ENCODE measurements at places on chromosomes 3 and 15.

DNA sequence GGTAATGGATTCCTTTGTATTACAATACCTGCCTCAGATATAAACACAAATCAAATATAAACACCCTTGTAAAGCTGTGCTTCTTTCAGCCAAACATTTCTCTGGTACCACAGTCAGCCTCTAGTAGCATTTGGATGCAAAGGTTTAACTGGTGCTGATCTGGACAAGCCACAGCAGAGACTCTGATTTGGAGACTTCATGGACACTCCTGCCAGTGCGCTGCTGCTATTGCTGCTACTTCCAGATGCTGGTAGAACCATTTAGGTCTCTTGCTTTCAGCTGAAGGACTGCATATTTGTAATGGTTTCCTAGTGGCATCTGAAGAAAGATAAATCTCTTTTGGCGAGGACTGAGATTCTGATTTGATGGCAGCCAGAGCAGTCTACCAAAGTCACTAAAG lies 36.9 kb downstream of the NCK1 start:
- no peak for DNase-seq

DNA sequence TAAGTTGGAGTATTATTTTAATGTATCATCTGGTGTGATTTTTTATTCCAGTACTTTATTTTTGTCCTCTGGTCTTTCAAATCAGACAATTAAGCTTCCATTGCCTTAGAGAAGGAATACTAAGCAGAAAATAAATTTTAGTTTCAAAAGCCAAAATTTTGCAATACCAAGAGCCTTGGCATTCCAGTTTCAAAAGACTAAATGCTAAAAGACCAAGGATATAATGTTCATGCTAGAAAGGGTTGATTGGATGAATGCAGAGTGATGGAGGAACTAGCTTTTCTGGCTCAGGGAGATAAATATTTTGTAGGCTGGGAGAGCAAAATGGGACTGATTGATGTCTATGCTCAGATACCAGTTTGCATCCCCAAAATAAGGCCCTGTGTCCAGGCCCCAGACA lies 6.2 kb downstream of the CD200 start:
- no peak for DNase-seq

DNA sequence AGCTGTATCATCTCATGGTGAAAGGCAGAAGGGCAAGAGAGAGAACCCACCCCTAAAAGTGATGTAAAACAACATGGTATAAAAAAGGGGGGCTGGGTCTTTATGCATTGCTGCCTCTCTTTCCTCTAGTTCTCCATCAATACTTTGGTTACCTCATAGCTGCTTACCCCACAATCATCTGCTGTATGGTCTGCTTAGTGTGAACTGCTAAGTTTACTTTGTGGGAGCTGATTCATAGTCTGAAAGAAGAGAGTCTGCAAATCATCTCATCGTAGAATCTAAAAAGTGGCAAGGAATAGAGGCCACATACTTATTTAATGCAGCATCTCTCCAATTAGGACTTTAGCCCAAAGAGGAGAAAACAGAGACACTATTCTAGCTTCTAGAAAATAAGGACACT lies 546.8 kb downstream of the GBE1 start:
- DNase-seq = no peak

DNA sequence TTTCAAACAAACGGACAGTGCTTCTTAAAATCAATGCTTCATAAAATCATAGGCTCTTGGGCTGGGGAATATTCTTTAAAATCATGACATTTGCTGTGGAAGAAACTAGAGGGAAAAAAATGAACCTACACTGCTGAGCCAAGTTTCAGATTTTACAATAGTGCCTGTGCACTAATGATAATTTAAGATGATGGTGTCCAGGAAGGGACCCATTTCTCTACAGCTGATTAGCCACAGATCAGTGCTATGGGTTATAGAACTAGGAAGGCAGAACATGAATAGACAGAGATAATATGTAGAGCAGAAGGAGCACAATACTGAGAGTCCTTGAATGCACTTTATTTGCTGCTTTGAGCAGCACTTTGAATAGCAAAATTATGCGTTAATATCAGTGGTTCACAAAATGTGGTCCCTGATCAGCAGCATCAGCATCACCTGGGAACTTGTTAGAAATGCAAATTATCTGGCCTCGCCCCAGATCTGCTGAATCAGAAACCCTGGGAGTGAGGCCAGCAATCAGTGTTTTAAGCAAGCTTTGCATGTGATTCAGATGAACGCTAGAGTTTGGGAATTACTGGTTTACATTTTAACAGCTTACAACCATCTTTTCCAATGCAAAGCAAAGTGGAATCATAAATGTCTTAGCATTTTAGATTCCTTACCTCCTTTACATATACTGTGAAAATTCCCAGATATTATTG lies 135.8 kb upstream of the ANKRD28 start:
- no peak for DNase-seq

GRCh38 chr3:55675478-55675877 lies 188.4 kb upstream of the WNT5A start:
- DNase-seq = peak; percentile 76

GRCh38 chr3:194355379-194355778 lies 4.3 kb upstream of the CPN2 start:
- DNase-seq = no peak

DNA sequence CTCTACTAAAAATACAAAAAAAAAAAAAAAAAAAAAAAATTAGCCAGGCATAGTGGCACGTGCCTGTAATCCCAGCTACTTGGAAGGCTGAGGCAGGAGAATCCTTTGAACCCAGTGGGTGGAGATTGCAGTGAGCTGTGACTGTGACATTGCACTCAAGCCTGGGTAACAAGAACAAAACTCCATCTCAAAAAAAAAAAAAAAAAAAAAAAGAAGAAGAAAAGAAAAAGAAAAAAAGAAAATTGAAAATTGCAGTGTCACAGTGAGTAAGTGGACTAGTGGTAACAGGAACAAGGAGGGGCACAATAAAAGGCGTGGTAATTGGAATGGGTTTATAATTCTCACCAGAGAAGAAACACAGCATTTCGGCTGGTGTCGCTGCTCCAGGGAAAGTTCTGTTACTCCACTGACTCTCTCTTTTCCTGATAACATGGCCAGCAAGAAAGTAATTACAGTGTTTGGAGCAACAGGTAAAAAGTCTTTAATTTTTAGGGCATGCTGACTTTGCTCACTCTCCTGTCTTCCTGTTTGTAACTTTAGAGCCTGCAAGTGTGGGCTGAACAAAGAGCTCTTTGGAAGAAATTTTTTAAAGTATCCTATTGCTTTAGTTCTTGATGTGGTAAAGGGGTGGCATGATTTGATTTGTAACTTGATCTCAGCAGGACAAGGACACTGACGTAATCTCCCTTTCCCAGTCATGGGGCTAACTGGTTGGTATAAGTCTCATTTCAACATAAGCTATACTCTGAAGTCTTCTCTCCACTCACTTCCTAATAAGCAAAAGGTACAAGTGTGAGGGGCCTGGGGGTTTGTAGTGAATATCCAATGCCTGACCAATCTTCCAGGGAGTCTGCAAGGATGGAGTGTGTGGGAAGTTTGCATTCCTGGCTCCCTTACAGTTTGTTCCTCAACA lies 22.1 kb upstream of the TRA2B start:
- DNase-seq = no peak

DNA sequence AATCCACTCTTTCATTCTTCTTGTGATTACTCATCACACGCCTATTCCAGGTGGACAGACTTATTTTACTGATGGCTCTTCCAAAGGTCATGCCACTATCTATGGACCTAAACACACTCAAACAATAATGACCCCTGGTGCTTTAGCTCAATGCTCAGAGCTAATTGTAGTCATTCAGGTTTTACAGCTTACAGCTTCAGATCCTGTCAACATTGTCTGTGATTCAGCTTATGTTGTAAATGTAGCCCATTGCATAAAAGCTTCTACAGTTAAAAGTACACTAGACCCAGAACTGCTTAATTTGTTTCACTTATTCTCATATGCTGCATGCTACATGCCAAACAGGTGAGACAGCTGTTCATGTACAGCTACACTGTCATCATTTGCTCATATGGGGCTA lies 49.2 kb downstream of the LSM3 start:
- no peak for DNase-seq

- no peak for DNase-seq
Observed at GRCh38 chr3:14849638-14850230, 31.0 kb downstream of the FGD5 start.

DNA sequence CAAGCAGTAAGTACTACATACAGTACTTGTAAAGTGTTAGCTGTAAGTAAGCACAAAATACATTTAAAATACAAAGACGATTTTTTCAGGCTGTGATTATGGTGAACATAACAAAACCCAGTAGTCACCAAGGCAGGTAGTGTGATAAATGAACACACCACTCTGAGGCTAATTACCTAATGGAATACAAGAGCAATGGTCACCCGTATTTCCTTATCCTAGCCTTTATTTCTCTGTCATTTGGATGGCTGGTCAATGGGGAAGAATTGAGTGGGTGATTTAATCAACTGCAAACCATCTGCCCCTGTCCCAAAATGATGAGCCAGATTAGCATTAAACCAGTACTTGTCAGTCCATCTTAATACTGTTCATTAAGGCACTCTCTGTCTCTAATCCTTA lies 89.2 kb upstream of the CGNL1 start:
- no peak for DNase-seq

DNA sequence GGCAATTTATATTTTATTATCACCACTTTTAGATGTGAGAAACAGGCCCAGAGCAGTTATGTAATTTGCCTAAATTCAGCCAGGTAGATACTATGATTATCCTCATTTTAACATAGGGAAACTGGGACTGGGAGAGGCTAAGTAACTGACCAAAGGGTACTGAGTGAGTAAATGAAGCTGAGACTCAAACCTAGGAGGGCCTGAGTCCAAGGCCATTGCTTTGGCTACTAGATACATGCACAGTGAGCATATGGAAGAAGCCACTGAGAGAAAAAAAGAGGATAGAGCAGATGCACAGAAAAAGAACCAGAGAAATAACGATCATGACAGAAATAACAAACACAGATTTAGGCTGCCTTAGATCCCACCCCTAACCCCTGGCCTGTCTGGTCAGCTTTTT lies 33.6 kb downstream of the USF3 start:
- no peak for DNase-seq

- no peak for DNase-seq
Observed at GRCh38 chr3:108065096-108065495, 25.7 kb downstream of the CD47 start.

DNA sequence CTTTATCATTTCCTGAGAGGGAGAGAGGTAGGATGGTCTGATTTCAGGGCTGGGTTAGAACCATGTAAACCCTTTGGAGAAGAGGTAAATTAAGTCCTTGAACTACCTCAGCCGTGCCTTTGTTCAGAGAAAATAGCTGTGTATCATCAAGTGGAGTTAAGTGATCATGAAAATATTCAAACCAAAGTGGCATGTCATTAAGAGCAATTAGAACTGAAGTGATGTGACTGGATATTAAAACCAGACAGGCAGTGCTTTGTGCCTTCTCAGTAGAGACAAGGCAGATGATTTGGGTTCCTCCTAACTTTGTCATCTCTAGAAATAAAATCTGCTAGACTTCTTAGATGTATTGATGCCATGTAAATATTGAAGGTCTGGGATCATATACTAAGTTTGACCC lies 171.5 kb downstream of the IL5RA start:
- DNase-seq = no peak

DNA sequence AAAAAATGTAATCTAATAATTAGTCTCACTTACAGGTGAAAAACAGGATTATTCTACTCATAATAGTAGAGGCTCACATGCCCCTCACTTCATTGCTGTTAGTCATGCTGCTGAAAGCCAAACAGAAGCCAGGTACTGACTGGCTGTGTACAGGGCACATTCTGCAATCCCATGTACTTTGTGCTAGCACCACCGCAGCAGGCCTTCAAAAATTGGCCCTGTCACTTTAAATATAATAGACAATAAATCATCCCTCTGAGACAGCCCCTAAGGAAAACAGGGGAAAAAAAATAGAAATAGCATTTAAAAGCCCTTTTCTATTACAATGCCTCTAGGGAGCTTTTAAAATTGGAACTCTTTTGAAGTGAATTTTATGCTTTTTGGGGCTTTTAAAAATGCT lies 723.8 kb downstream of the TUSC7 start:
- DNase-seq = no peak

DNA sequence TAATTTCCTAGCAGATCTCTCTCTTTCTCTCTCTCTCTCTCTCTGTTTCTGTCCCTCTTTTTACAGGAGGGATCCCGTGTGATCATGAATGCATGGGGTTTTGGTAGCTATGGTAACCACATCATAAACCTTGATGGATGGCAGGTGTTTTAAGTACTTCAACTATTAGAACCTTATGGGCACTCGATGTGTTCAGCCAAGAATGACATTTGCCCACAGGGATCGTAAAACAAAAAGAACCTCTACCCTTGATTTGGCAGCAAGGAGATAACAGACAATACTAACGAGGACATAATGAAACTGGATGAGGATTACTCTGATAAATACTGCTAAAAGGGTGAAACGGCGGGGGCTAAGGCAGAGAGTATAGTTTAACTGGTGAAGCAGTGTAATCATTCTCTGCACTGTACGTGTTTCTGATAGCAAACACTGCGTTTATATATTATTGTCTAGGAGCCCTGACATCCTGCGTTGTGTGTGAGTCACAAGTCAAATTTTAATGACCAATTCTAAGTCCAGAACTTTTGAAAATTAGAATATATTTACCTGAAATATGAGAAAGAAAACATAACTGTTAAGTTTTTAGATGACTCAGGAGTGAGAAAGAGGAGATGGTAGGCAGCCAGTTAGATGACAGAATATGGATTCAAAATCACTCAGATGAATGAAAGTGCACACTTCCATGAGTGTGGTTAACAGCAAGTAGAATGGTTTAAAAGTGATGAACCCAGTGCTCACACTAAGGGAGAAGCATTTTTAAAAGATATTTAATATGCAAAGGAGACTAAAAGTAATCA lies 80.3 kb downstream of the OTOL1 start:
- no peak for DNase-seq

GRCh38 chr15:23877502-23878412 lies 190.7 kb upstream of the NDN start:
- no peak for DNase-seq

DNA sequence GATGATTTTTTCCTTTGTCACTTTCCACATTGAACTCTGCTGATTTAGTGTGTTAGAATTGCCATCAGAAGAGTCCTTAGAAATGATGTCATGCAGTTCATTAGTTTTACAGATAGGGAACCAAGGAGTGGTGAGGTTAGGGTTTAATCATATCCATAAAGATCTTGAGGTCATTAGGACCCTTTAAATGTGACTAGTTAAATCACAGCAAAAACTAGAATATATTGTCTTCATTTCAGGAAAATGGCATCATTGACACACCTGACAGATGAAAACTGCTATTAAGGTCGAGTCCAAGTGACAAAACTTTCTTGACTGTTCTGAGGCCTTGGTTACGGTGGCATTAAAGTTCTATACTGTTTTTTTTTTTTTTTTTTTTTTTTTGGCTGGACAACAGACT lies 50.5 kb downstream of the MBNL1 start:
- no peak for DNase-seq

GRCh38 chr3:151178208-151178845 lies 24.7 kb downstream of the GPR171 start:
- DNase-seq = no peak

- no peak for DNase-seq
Observed at GRCh38 chr15:73046073-73046472, 6.2 kb upstream of the NEO1 start.

DNA sequence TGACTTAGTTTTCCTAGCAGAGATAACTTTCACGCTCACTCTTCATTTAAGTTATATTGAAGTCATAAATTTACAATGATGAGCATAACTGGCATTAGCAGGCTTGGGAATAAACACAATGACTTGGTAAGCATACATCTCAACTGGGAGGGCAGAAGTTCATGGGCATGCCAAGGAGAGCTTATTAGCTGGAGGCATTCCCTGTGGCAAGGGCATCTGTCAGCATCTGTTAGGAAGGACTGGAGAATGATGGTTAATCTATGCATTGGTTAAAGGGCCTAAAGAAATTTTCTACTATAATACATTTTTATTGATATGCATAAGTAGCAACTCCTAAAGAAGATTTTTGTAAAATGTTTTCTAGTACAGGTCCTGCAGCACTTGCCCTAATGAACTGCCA lies 52.4 kb downstream of the NEK11 start:
- no peak for DNase-seq

Data from GM10248 (cell line).